ENCODE measurements at places on chromosomes 16 and 17.

DNA sequence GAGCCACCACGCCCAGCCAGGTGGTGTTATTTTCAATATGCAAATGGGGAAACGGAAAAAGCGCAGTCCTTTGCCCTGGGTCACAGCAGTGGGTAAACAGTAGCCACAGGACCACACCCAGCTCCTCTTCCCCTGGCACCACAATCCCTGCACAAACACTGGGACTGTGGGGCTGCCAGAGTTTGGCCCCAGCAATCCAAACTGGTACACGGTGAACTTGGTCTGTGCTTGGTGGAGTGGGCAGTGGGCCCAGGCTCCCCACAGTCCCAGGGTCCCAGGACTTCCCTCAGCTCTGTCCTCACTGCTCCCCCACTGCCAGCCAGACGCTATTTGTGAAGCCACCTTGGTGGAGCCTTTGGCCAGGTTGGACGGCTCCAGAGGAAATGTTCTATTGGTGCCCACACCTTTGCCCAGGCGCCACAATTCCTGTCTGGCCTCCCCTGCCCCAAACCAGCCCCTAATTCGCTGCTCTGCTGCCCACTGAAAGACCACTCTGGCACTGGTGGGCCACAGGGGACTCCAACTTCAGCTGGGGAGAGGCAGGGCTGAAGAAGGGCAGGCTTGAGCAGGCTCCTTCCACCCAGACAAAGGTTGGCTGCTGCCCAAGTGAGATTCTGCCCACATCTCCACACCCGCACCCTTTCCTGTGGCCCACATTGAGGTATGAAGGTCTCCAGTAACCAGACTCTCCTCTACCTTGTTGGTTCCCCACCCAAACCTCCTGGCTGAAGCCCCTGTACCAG lies 2.1 kb downstream of the CHAD start:
- no peak for DNase-seq

- no peak for DNase-seq
These were observed 1.3 kb upstream of the SLC6A4 start for GRCh38 chr17:30236766-30237165.

DNA sequence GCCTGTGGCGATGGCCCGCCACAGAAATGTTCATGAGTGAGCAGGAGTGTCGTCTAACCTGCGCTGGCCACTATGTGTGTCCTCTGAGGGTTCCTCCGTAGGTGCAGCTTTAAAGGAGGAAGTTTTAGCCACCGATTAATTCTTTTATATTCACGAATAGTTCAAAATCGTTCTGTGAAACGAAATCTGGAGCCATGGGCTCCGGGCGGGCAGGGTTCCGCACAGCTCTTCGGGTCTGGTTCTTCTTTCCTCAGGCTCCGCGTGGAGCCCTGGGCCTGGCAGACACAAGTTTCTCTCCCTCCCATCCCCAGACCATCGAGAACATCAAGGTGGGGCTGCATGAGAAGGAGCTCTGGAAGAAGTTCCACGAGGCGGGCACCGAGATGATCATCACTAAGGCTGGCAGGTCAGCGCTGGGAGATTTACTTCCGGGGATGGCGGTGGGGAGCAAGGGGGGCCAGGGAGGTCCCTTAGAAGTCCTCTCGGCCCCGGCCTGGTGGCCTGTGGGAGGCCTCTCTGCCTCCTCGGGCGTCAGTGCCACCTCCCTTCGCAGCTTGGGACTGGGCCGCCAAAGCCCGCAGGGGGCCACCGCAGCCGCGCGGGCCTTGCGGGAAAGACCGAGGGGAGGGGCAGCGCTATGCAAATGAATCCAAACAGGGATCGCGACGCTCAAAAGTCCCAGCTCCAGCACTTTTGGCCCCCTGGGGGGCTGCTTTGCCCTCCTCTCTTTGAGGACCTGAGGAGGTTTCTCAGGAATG lies 5.2 kb downstream of the TBX4 start:
- no peak for DNase-seq

GRCh38 chr16:54402270-54402669 lies 115.7 kb upstream of the IRX3 start:
- no peak for DNase-seq

DNA sequence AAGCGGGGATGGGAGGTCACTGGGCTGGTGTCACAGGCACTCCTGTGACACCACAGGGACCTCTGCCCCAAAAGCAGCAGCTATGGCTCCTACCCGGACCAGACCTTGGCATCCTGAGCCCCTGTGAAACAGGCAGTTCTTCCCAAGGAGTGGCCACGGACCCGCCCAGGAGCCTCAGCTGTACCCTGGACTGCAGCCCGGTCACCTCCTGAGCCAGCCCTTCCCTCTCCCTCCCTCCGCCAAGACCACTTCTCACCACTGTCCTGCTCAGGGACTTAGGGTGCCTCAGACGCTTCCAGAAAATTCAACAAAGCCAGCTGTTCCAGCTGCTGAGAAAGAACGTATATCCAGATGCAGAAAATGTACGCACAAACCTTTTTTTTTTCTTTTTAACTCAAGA lies 13.9 kb upstream of the NCBP3 start:
- no peak for DNase-seq

- DNase-seq, result no peak
These were observed 12.0 kb upstream of the SLC39A11 start for GRCh38 chr17:73104450-73104849.

GRCh38 chr16:83680980-83681379 lies 126.8 kb upstream of the HSBP1 start:
- DNase-seq, result no peak
